Lower lobe of right lung (tissue), 2 donors: ENCODE measurements at places on chromosomes 1 and 21. TPM values are rescaled to one million over a fixed set of nuclear protein-coding genes. Genes with fewer than 3 reads are reported as not detected.
A peak's percentile ranks its signal among the peaks of the same experiment; 100 is the strongest.

UBL4B gene
- not detected for total RNA-seq

KRTAP13-2 gene
- total RNA-seq = not detected

GRCh38 chr1:246482805-246483568 lies 24.1 kb downstream of the SMYD3 start:
- DNase-seq = no peak
- no peak overlapping the region for H3K27ac ChIP-seq
- no peaks in the 10 kb centered on the region for H3K36me3 ChIP-seq
- H3K4me3 ChIP-seq = no peak overlapping the region
- H3K27me3 ChIP-seq = no peaks in the 10 kb centered on the region

GRCh38 chr1:28983509-28984310 lies 69.3 kb downstream of the EPB41 start:
- peak; percentile 73 for DNase-seq
- H3K27me3 ChIP-seq = no peaks in the 10 kb centered on the region
